Stimulated activated CD8-positive, alpha-beta memory T cell treated with anti-CD3 and anti-CD28 coated beads, Interleukin-4, amount 100 ng/mL, for 1 hour (primary cell): ENCODE measurements at places on chromosomes 2 and 18.

GRCh38 chr2:64487256-64488049, 33.5 kb downstream of the LGALSL start:
- no peak for DNase-seq

GRCh38 chr2:212692466-212692865, 153.9 kb upstream of the ERBB4 start:
- no peak for DNase-seq

DNA sequence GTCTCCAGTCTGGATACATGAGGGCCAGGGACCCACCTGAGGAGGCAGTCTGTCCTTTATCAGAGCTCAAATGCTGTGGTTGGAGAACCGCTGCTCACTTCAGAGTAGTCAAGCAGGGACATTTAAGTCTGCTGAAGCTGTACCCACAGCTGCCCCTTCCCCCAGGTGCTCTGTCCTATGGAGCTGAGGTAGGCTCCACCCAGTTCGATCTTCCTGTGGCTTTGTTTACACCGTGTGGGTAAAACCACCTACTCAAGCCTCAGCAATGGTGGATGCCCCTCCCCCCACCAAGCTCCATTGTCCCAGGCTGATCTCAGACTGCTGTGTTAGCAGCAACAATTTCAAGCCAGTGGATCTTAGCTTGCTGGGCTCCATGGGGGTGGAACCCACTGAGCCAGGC, 731.4 kb upstream of the HS6ST1 start:
- DNase-seq = no peak

- no peak for DNase-seq
Observed at GRCh38 chr18:12621742-12622306, 36.1 kb downstream of the SPIRE1 start.

DNA sequence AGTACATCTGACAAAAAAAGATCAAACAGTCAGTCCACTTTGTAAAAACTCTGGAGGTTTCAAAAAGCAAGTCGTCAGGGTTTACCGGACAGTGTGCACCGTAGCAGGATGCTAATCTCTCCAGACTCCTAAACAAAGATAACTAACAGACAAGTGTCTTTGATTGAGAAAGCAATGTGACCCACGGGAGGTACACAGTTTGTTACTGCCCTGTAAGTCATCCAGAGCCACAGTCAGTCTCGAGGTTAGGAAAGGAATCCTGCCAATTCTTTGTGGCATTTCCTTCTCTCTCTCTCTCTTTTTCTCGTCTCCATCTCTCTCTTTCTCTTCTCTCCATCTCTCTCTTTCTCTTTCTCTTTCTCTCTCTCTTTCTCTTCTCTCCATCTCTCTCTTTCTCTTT, 42.8 kb downstream of the LRRTM4 start:
- no peak for DNase-seq

DNA sequence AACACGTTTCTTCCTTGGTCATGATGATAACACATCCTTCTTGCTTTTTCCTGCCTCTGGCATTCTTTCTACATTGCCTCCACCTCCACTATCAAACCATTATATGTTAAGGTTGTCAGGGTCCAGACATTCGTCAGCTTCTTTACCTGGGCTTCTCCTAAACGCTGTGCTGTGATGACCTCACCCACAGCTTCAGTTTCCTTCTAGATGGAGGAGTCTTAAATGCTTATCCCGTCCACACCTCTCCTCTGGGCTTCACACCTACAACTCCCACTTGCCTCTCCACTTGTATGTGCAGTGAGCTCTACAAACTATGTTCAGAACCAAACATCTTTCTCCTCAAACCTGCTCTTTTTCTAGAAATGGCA, 666 bp upstream of the STAT1 start:
- no peak for DNase-seq

GRCh38 chr18:12074736-12075135, 18.9 kb upstream of the ANKRD62 start:
- no peak for DNase-seq

DNA sequence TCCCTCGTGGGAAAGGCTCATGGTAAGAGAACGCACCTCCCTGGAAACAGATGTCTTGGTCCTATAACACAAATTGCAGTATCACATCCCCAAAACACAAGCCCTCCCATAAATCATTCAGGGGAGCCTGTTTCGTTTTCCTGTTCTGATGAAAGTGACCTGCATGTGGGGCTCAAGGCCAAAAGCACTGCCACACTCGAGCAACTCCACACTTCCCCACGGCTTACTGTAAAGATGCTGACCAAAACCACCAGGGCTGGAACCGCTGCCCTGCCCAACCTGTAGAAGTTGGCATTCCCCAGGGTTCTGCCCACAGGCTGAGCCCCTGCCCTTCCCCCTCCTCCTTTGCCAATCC, 139.7 kb downstream of the BCL11A start:
- DNase-seq = no peak

GRCh38 chr18:24773101-24773500, 312.7 kb downstream of the HRH4 start:
- no peak for DNase-seq

DNA sequence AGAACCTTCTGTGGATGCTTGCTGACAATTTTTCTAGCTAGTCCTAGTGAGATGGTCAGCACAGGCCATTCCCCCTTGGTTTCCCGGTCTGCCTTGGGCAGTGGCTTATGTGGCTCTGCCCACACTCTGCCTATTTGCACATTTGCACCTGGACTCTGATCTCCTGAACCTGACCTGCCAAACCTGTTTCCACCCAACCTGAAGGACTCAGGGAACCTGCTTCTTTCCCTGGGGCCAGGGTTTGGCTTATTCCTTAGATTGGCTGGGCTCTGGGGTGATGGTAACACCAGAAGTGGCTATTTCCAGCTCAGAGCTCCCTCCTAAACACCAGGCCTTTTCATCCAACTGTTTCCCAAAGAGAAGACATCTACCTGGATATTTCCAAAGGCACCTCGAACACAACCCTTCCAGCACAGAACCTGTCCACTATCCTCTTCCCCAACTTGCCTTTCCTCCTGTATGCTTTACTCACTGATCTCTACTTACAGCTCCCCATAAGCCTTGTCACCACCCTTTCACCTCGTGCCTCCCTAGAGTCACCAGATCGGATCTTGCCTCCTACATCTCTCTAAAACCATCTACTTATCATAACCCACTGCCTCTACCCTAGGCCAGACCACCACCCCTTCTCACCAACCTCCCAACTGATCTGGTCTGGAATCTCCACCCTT, 5.8 kb upstream of the MTA3 start:
- DNase-seq = no peak

- no peak for DNase-seq
Observed at GRCh38 chr2:32058130-32058529, 5.2 kb upstream of the SPAST start.

DNA sequence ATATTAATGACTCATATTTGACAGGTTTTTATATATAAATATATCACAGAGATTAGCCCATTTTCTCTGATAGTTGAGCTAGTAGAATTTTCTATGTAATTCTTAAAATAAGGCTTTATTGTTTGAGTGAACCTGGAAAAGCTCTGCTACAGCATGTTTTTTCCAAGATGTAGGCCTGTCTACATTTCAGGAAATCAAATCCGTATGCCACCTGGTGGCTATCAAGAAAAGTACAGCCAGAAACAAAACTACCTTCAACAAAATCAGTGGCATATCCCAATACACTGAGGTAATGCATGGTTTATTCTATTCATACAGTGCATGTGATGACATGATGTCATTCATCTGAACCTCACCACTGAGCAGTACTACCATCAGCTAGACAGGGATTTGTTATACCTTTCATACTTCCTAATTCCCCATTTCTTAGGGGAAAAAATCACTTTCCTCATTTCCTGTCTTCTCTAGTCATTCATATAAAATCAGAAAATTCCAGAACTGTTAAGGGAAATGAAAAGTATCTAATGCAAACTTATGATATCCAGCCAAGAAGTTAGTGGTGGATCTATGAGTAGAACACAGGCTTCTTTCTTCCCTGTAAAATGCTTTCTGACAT, 310.4 kb upstream of the SYT4 start:
- no peak for DNase-seq

- no peak for DNase-seq
Observed at GRCh38 chr2:37589298-37589697, 82.1 kb downstream of the CDC42EP3 start.

- DNase-seq = no peak
Observed at GRCh38 chr2:201118961-201119854, 3.2 kb downstream of the CFLAR start.

- no peak for DNase-seq
Observed at GRCh38 chr2:200351815-200352214, 45.3 kb downstream of the SPATS2L start.
